ENCODE measurements at places on chromosomes 2 and 18.

DNA sequence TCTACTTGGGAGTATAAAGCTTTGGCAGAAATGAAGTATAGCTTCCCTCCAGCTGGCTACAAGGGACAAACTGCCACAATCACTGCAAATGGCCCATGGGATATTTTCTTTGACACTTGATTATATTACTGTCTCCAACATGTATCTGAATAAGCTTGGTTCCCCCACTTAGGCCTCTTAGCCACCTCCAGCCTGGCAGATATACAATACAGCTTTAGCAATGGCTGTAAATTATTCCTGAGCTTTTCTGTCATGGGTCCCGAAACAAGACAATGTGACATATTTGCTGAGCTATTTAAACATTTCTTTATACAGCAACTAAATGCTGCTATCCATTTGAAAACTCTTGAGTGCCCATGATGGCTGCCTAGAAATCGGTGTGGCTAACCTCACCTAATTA, 406.2 kb downstream of the SUCLG1 start:
- no peak for DNase-seq

- no peak for DNase-seq
Measured at GRCh38 chr2:186303091-186303490, 183.0 kb upstream of the ZC3H15 start.

DNA sequence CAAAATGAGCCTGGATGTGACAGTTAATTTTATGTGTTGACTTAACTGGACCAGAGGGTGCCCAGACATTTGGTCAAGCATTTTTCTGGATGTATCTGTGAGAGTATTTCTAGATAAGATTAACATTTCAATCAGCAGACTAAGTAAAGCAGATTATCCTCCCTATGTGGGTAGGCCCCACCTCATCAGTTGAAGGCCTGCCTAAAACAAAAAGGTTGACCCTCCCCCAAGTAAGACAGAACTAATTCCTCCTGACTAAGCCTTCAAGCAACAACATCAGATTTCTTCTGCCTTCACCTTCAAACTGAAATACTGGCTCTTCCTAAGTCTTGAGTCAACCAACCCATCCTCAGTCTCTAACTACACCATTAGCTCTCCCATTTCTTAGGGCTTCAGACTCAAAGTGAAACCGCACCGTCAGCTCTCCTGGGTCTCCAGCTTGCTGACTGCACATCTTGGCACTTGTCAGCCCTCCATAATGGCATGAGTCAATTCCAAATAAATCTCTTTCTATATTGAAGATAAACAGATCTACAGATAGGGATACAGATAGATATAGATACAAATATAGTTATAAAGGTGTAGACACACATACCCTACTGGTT, 47.9 kb downstream of the MEMO1 start:
- DNase-seq: peak; percentile 14

DNA sequence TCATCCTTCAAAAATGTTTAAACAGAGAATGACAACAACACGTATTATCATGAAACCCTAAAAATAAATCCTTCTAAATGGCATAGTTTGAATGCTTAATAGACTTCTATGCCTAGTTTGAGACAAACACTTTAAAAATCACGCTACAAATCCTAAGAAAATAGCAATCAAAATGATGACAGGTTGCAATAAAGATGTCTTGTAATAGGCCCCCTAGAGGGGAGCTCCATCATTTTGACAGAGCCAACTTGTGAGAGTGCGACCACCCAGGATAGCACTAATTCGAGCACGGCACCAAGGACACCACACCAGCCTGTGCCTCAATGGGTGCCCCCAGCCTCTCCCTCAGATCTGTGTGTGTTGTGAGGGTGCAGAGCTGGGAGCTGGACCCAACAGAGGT, 241.3 kb upstream of the PXDN start:
- no peak for DNase-seq

DNA sequence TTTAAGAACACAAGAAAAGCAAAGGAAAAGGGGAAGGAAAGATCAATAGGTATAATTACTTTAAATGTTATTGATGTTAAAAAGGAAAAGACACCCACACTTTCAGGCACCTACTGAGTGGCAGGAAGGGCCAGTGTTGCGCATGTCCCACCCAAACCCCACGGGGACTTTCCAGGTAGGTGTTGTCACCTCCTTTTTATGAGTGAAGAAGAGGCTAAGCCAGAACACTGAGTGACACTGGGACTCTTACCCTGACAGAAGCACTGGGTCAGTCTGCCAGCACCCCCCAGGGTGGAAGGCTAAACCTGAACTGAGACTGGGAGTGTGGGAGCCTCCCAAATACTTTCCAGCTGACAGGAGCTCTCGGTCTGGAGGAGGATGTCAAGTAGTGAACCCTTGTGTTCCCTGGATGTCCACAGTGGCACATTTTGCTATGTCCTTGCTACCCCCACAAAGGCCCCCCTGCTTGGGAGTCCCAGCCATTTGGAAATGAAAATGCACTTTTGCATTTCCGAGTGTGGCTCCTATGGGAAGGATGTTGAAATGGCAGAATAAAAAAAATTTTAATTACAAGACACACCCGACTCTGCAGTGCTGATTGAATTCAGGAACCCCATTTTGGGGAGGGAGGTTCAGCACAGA, 90.9 kb upstream of the SMAD2 start:
- DNase-seq: no peak

DNA sequence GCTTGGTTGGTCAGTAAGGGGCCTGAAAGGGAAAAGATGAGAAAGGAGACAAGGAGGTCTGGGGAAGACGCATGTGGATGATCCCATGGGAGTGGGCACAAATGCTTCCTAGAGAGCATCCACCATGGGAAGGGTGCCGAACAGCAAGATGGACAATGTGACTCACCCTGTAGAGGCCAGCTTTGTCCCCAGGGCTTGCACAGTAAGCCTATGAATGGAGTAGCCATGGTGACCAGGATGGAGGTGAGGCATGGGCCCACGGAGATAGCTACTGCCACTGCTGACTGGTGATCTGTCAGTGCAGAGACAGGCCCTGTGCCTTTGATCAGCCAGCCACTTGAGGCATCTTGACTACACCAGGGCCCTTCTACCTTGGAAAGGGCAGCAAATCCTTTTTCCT, 172.6 kb downstream of the HAUS1 start:
- no peak for DNase-seq

DNA sequence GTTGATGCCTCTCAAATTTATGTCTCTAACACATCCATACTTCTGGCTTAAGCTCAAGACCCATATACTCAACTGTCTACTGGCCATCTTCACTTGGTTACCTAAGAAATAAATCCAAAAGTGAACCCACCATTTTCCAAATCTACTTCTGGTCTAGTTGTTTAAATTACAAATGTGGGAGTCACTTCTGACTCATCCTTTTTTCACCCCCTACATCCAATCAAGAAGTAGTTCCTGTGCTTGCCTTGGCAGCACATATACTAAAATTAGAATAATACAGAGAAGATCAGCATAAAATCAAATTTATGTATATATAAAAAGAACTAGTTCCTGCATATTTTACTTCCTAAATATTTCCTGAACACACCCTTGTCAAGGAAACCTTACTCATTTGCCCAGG, 53.6 kb downstream of the STRN start:
- no peak for DNase-seq

GRCh38 chr2:197879812-197880408, 75.5 kb downstream of the PLCL1 start:
- DNase-seq: no peak

DNA sequence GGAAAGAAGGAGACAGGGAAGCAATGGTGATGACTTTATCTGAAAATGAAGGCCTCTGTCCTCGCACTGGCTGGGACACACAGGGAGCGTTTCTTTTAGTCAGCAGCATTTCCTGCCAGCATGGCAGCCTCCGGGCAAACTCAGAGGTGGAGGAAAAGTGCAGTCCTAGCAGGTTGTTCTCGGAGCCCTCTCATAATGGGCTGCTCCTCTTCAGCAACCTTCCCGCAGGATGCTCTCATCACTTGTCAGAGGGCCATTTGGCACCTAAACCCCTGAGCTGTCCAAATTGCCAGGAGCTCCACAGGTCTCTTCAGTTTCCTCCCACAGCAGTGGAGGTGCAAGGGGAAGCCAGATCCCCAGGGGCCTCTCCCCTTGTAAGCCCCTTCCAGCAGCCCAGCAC, 6.2 kb downstream of the STK39 start:
- no peak for DNase-seq

DNA sequence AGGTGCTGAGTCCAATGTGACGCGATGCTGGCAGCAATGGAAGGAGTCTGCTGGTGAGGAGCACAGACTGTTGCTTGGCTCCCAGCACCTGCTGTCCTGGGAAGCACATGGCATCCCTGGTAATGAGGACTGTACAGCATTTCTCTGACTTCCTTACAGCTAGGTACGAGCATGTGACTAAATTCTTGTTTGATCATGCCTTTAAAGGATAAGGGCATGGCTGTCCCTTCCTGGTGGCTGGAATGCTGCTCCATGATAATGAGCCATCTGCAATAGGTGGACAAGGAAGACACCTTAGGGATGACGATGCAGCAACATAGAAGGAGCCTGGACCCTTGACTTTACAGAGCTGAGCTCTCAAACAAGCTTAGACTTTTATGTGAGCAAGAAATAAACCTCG, 278.0 kb upstream of the SPRED2 start:
- DNase-seq: no peak

DNA sequence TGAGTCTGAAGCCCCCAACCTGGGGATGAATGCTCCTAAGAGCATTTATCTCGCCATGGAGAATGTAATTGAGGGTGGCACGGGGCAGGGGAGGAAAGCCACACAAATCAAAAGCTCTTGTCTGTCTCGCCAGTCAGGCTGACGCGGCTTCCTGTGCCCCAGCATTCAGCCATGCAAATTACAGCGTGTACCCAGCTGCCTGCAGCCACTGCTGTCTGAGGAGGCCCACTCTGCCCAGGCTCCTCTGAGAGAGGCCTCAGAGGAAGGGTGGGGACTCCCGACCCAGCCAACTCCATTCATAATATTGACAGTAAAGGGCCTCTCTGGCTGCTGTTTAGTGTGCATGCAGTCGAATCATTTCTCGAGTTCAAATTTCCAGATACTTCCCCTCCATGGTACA, 22.0 kb downstream of the SMAD7 start:
- DNase-seq: no peak

GRCh38 chr2:9006368-9006767, 2.9 kb upstream of the MBOAT2 start:
- DNase-seq: no peak

GRCh38 chr18:75244351-75245313, 34.0 kb downstream of the TSHZ1 start:
- DNase-seq: no peak

- DNase-seq: peak; percentile 94
Measured at GRCh38 chr2:69483696-69484095, 46.5 kb upstream of the NFU1 start.

- DNase-seq: no peak
Measured at GRCh38 chr18:63271881-63272299, 47.7 kb downstream of the BCL2 start.

- DNase-seq: no peak
Measured at GRCh38 chr2:161991991-161992390, 82.0 kb downstream of the DPP4 start.

GRCh38 chr2:115165529-115166109, 723.2 kb downstream of the DPP10 start:
- peak; percentile 19 for DNase-seq

- no peak for DNase-seq
Measured at GRCh38 chr2:8152392-8153257, 529.2 kb upstream of the ID2 start.

DNA sequence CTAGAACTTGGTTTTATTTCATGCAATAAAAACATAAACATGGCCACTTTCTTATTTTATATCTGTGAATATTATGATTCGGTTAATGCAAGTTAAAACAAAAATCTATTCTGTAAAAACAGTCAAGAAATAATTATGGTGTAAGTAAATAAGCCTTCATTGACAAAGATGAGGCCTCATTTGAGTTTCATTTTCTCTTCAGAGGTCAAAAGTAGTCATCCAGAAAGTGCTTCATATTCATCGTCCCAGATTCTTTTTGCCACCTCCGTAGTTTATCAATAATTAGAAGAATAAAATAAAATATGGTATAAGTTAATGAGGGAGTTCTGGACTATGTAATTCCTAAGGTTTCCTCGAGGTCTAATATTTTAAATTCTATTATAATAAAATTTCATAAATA, 19.4 kb upstream of the HNRNPA3 start:
- DNase-seq: no peak

DNA sequence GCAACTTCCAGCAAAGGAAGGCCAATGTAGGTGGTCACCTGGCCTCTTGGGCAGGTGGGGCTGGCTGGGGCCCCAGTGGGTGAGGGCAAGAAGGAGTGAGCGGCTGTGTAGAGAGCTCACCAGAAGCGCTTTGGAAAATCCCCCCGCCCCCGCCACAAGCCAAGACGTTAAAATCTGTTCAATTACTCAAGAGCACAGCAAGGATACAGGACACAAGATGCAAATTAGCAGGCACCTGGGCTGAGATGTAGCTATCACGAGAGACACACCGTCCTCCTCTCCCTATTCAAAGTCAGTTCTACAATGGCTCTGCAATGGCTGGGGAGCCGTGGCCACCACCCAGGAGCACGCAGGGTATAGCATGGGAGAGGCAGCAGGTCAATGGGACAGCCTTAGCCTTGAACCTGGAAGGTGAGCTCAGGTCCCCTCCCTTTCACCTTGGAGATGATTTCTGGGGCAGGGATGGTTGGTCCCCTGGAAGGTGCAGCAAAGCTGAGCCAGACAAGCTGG, 38.5 kb upstream of the GPR17 start:
- DNase-seq: no peak

GRCh38 chr2:238423561-238424312, 3.0 kb upstream of the ASB1 start:
- no peak for DNase-seq

DNA sequence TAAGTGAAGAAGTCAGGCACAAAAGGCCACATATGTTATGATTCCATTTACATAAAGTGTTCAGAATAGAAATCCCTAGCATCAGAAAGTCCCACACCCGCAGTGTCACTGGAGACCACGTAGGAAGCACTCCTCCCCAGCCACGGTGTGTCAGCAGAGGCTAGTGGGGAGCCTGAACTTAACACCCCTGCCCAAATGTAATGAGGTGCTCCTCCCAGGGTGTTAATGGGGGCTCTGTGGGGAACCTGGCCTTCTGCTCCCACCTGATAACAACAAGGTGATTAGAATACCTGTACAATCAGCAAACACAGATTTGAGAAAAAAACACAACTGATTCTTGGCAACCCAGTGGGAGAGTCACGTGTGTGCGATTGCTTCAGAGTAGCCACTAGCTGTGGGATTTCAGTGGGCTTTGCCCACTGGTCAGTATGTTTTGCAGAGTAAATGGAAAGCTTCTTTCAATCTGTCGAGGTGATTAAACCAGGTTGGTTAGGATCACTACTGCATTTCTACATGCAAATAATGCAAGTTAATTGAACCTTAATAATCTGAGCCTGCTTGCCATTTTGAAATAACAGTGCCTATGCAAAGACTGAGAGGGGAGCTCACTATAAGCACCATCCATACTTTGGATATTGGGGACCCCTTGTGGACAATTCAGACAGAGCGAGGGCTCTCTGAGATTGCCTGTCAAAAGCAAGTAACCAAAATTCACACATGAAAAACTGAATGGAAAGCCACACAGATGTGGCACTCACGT, 20.6 kb upstream of the ATRAID start:
- DNase-seq: no peak

DNA sequence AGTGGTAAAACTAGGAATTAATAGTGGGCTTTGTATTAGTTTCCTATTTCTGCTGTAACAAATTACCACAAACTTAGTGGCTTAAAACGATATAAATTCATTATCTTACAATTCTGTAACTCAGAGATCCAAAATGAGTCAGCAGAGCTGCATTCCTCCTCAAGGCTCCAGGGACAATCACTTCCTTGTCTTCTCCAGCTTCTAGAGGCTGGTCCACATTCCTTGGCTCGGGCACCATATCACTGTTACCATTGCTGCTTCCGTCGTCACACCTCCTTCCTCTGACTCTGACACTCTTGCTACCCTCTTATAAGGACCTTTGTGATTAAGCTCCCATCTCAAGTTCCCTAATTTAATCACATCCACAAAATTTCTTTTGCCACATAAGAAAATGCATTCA, 567.8 kb upstream of the KLHL29 start:
- no peak for DNase-seq
